Lung (tissue), 17 donors: ENCODE measurements at places on chromosomes 7 and 10.

DNA sequence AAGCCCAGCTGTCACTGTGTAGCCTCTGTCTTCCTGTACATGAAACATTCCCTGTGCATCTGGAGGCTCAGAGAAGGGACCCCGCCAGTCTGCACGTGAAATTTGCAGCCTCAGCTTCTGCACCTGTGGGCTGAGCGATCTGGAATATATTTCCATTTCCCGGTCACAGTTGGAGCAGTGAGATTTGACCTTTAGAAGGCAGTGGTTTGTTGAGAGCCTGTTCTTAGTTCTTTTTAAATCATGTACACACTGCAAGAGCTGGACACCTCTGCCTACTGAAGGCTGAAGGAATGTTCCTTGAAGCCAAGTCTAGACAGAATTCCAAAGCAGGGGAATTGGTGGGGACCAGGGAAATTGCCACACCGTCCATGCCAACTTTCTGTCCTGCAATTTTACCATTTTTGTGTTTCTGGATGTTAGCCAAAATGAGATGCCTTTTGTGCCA is 706.6 kb downstream of the INHBA start:
- no peaks in the 10 kb centered on the region for H3K27me3 ChIP-seq
- H3K27ac ChIP-seq = no peak overlapping the region
- no peaks in the 10 kb centered on the region for H3K4me1 ChIP-seq
- H3K4me3 ChIP-seq = no peak overlapping the region
- no peak for DNase-seq

DNA sequence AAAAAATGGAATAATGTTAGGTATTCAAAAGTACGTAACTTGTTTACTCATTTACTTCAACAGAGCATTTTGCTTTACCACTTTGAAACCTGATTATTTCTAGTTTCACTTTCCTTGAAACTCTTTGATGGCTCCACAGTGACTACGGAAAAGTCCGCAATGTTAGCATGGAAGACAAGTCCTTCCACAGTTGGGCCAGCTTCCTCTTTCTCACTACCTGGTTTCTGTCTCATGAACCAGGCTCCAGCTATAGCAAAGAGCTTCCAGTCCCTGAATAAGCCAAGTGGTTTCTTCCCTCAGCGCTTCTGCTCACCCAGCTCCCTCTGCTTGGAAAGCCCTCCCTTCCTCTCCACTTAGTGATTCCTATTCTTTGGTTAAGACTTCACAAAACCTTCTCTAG is 44.8 kb upstream of the SLC16A12 start:
- no peak overlapping the region for H3K4me3 ChIP-seq
- H3K36me3 ChIP-seq = no peaks in the 10 kb centered on the region
- H3K27ac ChIP-seq = no peak overlapping the region
- no peaks in the 10 kb centered on the region for H3K27me3 ChIP-seq
- no peak for DNase-seq
- H3K4me1 ChIP-seq = no peaks in the 10 kb centered on the region

DNA sequence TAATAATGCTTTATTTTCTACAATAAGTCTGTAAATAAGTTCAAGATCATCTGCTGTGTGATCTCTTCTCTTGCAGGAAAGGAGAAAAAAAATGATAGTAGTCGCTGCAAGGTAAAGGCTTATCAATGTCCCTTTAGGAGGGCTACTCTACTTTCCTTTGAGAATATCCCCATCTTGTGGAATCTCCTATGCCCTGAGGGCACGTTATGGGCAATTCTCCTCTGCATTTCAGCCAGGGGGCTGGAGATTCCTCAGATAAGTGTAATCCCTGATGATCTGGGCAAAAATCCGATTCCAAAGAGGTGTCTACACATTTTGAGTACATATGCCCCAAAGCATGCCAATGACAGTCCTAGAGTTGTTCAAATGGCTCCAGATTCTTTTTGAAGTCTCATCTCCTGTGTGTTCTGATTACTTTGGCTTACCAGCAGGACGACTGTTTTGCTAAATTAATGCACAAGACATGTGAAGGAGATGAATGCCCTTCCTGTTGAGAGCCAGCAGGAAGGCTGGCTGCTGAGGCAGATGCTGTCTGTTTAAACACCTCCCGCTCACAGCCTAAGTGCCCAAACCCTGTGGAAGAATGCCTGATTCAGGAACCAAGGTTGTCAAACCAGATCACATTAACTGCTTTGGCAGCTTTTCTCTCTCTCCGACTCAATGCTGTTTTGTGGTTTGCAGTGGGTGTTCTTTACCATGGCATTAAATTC is 171.2 kb upstream of the COL1A2 start:
- H3K27me3 ChIP-seq = no peaks in the 10 kb centered on the region
- no peak overlapping the region for H3K27ac ChIP-seq
- no peaks in the 10 kb centered on the region for H3K4me1 ChIP-seq
- peak; percentile 26 for DNase-seq
- no peaks in the 10 kb centered on the region for H3K36me3 ChIP-seq

DNA sequence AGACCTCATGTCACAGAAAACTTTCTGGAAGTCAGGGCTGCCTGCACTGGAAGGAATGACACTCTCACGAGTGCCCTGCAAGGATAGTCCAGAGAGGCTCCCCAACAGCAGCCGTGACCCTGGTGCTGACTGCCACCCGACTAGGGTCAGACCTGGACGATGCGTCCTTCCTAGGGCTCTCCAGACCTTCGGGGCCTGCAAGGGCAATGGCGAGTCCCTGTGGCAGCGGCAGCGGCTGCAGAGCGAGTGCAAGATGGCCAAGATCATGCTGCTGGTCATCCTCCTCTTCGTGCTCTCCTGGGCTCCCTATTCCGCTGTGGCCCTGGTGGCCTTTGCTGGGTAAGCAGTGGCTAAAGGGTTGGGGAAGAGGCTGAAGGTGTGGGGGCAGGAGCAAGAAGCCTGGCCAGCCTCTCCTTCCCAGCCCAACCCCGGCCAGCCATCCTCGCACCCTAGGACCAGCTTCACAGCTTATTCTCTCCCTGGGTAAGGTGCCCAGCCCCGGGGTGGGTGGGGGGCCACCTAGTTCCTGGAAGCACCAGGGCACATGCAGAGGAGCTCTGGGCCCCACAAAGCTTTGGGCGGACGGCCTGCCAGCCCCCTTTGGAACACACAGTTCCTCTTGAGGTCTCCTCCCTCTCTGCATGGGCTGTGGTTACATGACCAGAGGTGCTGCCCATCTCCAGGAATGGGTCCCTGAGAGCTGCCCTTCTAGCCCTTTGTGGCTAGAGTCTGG is 5.5 kb downstream of the OPN4 start:
- DNase-seq = peak; percentile 7
- no peak overlapping the region for H3K27ac ChIP-seq
- no peaks in the 10 kb centered on the region for H3K27me3 ChIP-seq
- no peaks in the 10 kb centered on the region for H3K36me3 ChIP-seq
- no peaks in the 10 kb centered on the region for H3K4me1 ChIP-seq

DNA sequence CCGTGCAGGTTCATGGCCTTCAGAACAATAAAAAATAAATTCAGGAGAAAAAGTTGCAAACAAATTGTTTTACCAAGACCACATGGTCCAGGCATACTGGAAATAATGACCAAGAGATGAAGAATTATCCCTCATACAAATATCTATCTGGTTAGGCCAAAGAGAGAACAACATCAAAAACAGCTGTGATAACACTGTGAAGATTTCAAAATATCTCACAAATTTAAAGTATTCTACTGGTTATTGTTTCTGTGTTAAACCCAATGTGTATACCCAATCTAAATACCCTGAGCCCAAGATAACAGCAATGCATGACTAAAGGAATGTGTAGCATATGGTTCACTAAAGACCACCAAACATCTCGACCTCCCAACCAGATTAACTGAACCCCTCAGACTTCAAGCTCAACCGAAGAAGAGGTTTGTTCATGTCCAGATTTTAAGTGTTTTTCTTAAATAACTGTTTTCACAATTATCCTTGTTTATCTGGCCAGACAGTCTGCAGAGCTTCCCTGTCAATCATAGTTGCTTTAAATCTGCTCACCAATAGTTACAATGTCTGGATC is 10.9 kb downstream of the OR9A2 start:
- no peak overlapping the region for H3K27ac ChIP-seq
- peaks cover 4% of the 10 kb centered on the region for H3K27me3 ChIP-seq
- no peaks in the 10 kb centered on the region for H3K36me3 ChIP-seq
- DNase-seq = no peak
- H3K4me3 ChIP-seq = no peak overlapping the region

DNA sequence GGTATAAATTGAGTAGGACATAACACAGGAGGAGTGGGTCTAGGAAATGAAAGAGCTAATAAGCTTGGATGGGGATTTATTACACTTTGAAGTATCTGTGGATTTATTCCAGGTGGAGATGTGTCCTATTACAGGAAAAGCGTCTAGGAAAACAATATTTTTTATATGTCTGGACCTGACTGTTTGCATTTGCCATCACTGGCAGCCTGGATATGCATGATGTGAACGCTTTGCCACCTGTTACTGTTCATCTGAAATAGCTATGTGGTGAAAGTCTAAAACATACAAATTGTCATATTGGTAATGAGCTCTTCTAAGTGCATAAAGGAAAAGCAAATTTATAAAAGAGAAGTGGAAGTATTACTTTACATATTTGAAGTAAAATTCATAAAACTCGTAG is 31.6 kb upstream of the AGMO start:
- H3K36me3 ChIP-seq = no peaks in the 10 kb centered on the region
- DNase-seq = no peak
- no peak overlapping the region for H3K27ac ChIP-seq
- H3K4me1 ChIP-seq = no peaks in the 10 kb centered on the region
- no peaks in the 10 kb centered on the region for H3K27me3 ChIP-seq

DNA sequence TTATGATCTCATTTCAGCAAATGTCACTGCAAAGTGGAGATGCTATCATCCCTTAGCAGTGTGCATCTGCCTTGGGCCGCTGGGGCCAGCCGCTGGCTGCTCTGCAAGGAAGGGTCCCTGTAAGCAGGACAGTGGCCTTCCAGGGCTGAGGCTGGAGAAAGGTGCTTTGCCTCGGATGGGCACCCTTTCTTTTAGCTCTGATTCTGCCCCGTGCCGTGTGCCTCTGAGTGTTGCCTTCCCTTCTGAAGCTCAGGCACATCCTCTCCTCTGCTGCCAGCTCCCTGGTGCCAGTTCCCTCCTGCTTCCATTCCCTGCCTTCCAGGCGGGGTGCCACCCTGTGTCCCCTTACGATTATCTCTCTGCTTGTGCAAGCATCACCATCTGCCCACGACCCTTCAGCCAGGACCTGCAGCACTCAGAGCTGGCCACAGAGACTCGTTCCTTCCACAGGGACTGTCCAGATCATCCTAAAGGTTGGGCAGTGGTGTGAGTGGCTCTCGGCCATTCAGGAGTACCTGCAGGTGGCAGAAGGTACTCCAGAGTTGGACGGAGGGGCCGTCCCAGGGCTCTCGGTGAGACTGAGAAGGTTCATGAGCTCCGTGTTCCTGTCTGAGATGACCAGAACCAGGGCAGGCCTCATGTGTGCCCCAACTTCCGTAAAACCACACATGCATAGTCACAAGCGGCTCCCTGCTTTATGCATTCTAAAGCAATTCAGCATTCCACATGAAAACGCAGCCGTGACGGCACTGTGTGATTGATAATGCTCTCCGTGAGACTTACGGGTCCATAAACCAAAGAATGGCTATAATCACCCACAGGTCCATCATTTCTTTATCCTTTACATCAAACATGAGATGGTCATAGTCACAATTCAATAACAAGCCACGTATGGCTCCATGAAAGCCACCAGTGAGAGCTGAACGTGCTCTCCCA is 371.4 kb downstream of the DNAJB6 start:
- H3K27ac ChIP-seq = no peak overlapping the region
- no peaks in the 10 kb centered on the region for H3K4me1 ChIP-seq
- H3K27me3 ChIP-seq = peaks cover 4% of the 10 kb centered on the region
- no peaks in the 10 kb centered on the region for H3K36me3 ChIP-seq
- no peak overlapping the region for H3K4me3 ChIP-seq

GRCh38 chr7:75559355-75559975 is 67.3 kb downstream of the SPDYE5 start:
- H3K4me1 ChIP-seq = no peaks in the 10 kb centered on the region
- H3K4me3 ChIP-seq = no peak overlapping the region
- DNase-seq = no peak

GRCh38 chr7:64775289-64775688 is 18.9 kb upstream of the ZNF138 start:
- H3K27me3 ChIP-seq = no peaks in the 10 kb centered on the region
- no peak for DNase-seq
- no peaks in the 10 kb centered on the region for H3K36me3 ChIP-seq
- no peaks in the 10 kb centered on the region for H3K4me1 ChIP-seq
- H3K27ac ChIP-seq = no peak overlapping the region

GRCh38 chr7:114531326-114531725 is 116.7 kb downstream of the FOXP2 start:
- no peak for DNase-seq
- no peak overlapping the region for H3K4me3 ChIP-seq
- no peaks in the 10 kb centered on the region for H3K36me3 ChIP-seq
- H3K4me1 ChIP-seq = peaks cover 6% of the 10 kb centered on the region
- no peak overlapping the region for H3K27ac ChIP-seq
- H3K27me3 ChIP-seq = no peaks in the 10 kb centered on the region

GRCh38 chr7:151503902-151504714 is 15.6 kb downstream of the RHEB start:
- no peak for DNase-seq
- no peak overlapping the region for H3K4me3 ChIP-seq
- no peaks in the 10 kb centered on the region for H3K27me3 ChIP-seq
- peak overlapping the region; percentile 63 for H3K27ac ChIP-seq
- H3K36me3 ChIP-seq = no peaks in the 10 kb centered on the region

- H3K36me3 ChIP-seq = no peaks in the 10 kb centered on the region
- DNase-seq = no peak
- no peaks in the 10 kb centered on the region for H3K27me3 ChIP-seq
Observed at GRCh38 chr7:66758950-66759628, 18.6 kb downstream of the RABGEF1 start.

DNA sequence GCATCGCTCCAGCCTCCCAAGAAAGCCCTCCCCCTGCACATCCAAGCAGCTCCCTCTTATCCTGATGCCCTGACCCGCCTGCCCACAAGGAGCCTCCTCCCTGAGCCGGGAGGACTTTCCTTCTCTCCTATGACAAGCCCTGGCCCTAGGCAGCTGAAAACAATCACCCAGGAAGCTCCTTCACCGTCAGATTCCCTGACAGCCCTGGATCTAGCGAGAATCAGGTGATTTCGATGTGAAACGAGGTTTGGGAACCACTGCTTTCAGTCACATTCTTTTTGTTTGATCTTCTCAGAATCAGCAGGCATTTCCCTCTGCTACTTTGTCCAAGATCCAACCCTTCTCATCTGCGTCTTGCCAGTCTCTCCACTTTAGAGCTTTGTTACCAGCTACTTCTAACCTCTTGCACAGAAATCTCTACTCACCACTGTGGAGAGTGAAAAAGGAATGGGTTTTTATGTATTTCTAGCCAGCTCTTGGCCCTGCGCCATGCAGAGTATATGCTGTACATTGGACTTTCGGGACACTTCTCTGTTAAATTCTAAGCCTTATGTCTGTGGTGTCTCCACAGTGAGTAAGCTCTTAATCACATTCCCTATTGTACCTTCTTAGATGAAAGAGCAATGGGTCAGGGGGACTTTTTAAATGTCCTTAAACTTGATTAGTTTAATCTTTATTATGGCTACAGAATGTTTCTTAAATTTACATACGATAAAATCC is 253.2 kb upstream of the C7orf33 start:
- no peak for DNase-seq
- H3K27me3 ChIP-seq = peaks cover 40% of the 10 kb centered on the region
- no peak overlapping the region for H3K27ac ChIP-seq
- H3K4me1 ChIP-seq = peaks cover 4% of the 10 kb centered on the region
- H3K36me3 ChIP-seq = no peaks in the 10 kb centered on the region
- no peak overlapping the region for H3K4me3 ChIP-seq
